ENCODE measurements at places on chromosomes 13 and 19.

GRCh38 chr13:97979051-97979450 is 25.6 kb downstream of the IPO5 start:
- DNase-seq = no peak

DNA sequence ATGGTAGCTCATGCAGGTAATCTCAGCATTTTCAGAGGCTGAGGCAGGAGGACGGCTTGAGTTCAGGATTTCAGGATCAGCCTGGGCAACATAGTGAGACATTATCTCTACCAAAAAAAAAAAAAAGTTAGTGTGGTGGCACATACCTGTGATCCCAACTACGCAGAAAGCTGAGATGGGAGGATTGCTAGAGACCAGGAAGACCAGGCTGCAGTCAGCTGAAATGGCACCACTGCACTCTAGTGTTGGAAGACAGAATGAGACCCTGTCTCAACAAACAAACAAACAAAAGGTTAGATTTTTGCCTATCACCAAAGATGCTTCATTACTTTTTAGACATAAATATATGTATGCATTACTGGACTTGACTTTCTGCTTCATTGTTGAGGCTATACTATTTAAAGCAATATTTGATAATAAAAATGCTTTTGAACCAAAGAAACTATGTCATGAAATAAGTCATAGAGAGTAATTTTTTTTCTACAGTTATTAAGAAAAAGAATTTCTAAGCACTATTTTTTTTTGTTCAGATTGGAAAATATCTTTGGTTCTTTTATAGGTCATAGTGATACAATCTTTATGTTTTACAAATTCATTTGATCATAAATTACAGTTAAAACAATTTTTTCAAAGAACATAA is 1180.1 kb upstream of the ATXN8OS start:
- no peak for DNase-seq

- peak; percentile 70 for DNase-seq
Observed at GRCh38 chr19:44051650-44052402, at the start of gene ZNF223. Gene ZNF223 (plus strand): TSS chr19:44052036. CDS start chr19:44055177, 3,141 bp downstream.

DNA sequence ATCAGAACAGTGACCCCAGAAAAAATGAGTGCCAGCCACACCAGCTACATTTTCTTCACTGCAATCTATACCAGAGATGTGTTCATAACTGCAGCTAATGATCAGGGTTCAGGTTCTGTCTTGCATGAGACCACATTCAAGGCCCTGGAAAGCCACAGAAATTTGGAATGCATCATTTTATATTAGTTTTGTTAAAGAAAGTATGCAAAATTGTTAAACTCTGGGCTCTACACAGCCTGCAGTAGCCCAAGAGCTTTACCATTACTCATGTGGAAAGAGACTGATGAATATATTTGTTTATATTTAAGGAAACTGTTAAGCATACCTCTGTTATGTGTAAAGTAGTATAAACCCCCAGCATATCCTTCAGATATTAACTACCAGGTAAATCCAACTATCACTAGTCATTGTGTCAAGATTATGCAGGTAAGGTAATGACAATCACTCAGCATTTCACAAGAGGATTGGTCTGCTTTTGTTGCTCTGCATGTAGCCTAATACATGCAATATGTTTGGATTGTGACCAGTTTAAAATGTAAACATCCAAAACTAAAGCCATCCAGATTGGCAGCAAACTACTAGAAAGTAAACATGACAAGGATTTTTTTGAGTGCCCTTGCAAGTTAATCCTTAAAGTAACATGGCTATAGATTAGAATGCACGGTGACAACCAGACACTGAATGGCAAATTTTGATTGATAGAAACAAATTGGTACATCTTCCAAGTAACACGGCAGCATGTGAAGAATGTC is 429.1 kb upstream of the ARGLU1 start:
- DNase-seq = no peak

DNA sequence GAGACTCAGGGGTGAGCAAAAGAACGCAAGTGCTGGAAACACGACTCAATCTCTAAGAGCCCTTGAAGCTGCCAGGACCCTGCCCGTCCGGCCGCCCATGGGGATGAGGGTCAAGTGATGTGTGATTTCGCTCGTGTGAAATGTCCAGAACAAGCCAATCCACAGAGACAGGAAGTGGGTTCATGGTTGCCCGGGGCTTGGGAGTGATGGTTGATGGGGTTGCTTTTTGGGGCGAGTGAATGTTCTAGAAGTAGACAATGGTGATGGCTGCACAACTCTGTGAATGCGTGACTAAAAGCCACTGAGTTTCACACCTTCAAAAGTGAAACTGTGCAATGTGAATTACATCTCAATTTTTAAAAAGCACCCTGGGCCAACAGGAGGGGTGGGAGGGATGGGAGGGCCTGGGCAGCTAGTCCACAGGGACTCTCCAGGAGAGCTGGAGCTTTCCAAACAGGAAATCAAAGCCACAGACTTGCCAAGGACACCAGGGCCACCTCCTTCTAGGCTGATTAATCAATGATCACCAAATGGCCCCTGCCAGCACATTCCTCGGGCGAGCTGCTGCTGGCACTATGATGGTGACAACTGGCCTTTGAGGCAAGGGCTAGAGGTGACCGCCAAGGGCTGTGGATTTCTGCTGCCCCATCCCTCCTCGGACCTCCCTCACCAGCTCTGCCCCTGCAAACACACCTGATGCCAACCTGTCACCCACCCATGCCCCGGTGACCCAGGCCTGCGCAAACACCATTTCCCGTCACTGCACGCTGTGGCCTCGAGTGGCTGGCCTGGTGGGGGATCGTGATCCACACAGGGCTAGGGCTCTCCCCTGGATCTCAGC is 14.0 kb downstream of the DPP9 start:
- no peak for DNase-seq

GRCh38 chr13:99087954-99088491 is 110.2 kb upstream of the DOCK9 start:
- no peak for DNase-seq

GRCh38 chr13:44853641-44854040 is 135.6 kb downstream of the NUFIP1 start:
- peak; percentile 46 for DNase-seq

All from epithelial cell of prostate (primary cell).